ENCODE measurements at places on chromosomes 6 and 20.

DNA sequence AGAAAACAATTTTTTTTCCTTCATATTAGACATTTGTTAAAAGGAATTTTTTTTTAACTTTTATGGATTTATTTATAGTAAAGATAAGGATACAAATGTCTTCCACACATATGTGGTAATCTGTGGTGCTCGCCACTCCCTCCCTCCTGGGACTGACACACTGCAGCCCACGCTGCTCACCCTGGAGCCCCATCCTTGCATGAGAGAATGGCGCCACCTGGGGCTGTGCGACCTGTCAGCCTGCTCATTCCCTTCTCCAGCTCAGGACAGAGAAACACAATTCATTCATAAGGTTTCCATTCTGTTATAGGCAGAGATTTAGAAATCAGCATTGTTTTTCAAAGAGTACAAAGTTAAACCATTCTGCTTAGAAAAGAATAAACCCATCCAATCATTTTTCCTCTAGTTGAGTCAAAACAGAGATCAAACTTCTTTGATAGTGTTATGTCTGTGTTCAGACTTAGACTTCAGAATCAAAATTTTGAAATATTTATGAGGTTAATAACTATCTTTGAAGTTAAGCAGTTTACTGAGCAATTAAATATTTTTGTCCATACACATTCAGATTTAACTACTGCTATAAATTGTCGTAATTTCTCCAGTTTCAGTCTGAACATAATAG is 42.8 kb upstream of the DYNLRB1 start:
- no peak for DNase-seq

- DNase-seq = no peak
These were observed 129.5 kb upstream of the CEP162 start for GRCh38 chr6:84356907-84357306.

GRCh38 chr6:5260111-5260620 is 584 bp downstream of the LYRM4 start:
- no peak for DNase-seq

- DNase-seq = no peak
These were observed 23.8 kb downstream of the PHACTR2 start for GRCh38 chr6:143701349-143702234.

DNA sequence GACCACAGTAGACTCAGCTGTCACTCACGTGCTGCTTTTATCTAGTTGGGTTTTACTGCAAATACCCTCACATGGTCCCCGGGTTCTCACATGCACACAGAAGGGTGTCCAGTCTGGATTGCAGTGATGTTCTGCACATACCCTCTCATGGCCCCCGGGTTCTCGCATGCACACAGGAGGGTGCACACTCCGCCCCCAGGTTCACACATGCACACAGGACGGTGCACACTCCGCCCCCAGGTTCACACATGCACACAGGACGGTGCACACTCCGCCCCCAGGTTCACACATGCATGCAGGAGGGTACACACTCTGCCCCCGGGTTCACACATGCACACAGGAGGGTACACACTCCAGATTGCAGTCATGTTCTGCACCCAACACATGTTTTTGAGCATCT is 224.3 kb downstream of the ERMARD start:
- DNase-seq = no peak

- no peak for DNase-seq
These were observed 45.1 kb downstream of the KIAA0319 start for GRCh38 chr6:24600903-24601302.

DNA sequence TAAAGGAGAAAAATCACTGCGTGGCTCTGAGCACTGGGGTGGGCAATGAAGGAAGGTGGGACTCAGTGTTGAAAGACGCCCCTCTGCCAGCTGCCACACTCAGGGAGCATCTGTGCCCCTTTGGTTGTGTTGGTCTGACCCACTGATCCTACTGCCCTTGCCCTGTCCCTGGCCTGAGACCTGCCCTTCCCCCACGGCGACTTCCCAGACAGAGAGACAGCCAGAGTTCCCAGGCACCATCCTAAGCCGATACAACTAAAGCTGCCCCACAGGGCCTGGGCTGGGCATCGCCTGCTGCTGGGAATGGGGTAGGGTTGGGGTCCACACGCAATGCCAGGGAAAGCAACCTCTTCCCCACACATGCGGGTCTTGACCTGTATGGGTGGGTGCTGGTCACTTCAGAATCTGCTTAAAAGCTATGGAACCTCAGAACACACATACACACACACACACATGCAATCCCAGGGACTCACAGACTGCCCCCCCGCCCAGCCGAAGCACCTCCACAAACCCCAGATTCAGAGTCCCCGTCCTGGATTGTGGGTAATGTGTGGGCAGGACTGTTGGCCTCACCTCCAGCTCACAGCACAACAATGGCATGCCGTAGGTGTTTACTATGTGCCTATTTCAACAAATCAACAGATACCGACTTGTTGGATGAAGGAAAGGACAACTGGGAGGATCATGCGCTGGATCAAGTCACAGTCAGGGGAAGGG is 10.9 kb upstream of the SPDEF start:
- no peak for DNase-seq

DNA sequence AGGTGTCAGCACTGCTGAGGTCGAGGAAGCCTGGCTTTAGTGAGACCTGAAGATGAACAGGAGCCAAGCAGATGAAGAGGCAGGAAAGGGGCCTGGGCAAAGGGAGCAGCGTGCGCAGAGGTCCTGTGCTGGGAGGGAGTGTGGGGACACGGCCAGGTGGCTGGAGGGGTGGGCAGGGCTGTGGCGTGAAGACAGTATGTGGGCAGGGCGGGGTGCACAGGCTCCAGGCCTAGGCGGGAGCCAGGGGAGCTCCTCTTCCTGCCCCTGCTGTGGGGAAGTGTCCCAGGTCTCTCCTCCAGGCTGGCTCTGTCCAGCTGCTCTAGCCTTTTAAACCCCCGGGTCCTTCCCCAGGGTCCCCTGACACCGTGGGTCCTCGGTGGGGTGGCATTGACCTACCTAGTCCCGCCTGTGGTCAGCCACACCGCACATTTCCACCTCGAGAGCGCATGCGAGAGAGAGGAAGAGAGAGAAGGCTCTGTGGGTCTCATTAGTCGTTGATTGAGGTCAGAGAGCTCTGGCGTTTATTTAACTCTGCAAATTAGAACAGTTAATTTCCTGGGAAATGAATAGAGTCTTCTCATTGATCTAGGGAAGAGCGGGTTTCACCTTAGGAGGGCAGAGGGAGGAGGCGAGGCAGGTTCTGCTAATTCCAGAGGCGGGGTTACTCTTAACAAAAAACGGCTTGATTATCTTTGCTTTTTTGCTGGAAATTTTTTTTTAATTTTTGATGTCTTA is 68.8 kb downstream of the CDH4 start:
- no peak for DNase-seq

DNA sequence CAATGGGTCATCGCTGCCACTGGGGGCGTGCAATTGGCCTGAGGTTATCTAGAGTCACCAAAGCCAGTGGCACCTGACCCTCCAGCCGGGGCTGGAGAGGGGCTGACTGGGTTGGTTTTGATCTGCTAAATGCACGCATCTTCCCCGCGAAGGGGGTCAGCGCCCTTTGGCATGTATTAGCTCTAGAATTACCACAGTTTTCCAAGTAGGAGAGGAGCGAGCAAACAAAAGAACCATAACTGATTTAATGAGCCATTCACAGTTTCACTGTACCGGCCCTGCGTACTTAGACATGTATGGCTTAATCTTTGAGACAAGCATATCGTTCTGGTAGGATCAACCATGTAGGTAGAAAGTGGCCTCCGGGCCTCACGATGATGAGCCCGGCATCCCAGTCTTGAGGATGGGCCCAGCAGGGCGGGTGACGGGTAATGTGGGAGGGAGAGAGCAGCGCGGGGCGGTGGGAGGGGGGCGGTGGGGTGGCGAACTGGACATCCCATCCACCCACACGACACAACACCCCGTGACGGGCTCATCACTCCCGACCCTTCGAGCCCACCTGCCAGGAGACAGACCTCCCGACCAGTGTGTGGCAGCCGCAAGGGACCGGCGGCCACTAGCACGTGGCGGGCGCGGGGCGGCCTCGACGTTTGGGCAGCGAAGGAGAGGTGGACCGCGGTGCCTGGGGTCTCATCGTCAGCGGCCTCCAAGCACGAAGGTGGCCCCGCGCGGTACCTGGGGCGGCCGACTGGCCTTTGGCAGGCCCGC is 1957.5 kb upstream of the DEFB115 start:
- no peak for DNase-seq

DNA sequence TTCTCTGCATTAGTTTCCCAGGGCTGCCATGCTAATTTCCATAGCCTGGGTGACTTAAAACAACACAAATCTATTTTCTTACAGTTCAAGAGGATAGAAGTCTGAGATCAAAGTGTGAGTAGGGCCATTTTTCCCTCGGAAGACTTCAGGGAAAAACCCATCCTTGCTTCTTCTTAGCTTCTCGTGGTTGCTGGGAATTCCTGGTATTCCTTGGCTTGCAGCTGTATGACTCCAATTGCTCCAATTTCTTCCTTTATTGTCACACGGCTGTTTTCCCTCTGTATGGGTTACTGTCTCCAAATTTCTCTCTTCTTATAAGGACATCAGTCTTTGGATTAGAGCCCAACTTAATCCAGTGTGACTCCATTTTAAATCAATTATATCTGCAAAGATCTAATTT is 128.4 kb upstream of the JAG1 start:
- no peak for DNase-seq

- no peak for DNase-seq
These were observed 5.1 kb upstream of the TXLNB start for GRCh38 chr6:139296927-139297326.

DNA sequence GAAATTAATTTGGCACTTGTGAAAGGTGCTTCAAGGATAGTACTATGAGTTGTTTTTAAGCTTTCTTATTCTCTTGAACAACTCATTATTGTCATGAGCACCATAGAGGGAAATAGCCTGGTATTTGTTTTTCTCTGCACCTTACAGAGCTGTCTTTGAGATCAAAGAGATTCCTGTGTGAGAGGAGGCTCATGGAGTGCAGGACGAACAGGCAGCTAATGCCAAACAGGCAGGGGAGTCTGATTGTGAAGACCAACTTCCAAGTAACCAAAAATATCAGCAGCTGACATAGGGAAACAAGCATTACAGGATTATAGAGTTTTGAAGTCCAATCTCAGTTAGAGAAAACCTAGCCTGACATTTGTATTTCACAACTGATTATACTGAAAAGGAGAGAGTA is 110.6 kb upstream of the TENT5A start:
- DNase-seq = no peak

DNA sequence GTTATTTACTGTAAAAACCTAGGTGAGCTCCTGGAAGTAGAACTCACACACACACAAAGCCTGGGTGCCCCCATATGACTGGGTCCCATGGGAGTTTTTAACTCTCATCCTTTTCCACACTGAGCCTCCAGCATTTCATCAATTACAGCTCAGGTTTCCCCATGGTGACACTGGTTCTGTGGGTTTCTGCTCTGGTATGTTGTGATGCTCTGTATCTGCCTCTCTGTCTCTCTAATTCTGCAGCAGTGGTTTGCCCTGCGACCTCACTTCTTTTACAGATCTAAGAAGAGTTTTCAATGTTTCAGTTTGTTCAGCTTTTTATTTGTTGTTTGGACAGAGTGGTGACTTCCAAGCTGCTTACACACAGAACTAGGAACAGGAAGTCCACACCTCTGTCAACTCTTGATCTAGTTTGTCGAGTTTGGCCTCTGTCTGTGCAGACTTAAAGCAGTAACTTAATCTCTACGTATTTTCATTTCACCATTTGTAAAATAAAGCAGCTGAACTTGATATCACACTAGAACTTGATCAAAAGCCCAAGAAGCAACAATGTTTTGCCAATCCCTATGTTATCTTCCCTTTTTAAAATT is 554.3 kb downstream of the EPHA7 start:
- no peak for DNase-seq

- no peak for DNase-seq
These were observed 7.0 kb upstream of the COX7A2 start for GRCh38 chr6:75250552-75250951.

DNA sequence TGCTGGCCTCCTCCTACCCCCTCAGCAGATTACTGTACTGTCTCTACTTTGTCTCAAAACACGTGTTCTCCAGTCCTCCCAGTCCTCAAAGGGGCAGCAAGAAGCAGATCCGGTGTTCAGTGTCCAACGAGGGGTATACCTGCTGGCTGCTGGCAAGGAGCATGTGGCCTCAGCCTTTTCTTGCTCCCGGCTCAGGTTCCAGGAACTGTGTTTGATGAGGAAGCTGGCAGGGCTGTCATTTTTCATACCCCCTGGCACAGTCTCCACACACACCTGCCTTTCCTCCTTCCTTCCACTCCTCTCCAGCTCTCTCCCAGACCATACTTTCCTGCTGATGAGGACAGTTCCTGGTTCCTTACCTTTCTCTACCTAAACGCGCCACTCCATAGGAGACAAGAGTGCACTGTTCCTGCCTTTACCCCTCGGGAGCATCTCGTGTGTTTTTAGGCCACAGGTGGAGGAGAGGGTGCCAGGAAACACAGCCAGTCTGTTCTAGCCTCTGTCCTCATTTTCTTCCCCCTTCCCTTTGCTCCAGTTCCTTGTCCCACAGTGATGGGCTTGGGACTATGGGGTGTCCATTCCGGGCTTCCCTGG is 77.2 kb downstream of the SSR1 start:
- no peak for DNase-seq

DNA sequence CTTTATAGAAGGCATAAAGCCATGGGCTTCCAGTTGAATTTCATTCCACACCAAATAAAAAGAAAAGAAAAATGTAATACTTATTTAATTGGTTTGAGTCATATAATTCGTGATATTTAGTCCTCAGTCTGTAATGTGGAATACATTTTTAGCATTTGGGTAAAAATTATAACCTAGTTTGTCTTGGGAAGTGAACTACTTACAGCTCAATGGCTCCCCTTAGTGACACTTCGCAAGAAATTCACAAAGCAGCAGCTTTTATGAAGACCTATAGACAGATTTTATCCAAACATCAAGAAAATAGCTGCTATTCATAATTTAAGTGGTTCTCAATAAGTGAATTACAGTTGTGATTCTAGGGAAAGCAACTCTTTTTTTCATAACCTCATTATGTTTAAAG is 72.1 kb downstream of the RSPO3 start:
- DNase-seq = no peak
